Activated naive CD8-positive, alpha-beta T cell treated with anti-CD3 and anti-CD28 coated beads, Interleukin-2, amount 10 ng/mL, durations not matched to agents 7 days and 5 days (primary cell): ENCODE measurements at places on chromosomes 4 and X. TPM values are rescaled to one million over a fixed set of nuclear protein-coding genes. Genes with fewer than 3 reads are reported as not detected.

DNA sequence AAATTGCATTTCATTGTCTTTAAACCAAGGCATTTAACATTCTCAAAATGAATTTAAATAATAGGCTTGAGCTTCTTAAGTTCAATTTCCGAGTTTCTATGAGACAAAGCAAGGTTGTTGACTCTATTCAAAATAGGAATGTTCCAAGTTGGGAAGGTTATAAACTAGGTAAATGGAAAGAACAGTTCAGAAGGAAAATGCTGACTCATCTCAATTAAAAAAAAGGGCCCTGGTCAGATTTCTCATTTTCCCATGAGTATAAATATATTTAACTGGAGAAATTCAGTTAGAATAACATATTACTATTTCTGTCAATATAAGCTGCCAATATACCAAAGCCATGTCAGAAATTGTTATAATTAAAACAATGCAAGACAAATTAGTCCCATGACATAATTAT, 113.8 kb downstream of the ATP8A1 start:
- DNase-seq, result no peak

DNA sequence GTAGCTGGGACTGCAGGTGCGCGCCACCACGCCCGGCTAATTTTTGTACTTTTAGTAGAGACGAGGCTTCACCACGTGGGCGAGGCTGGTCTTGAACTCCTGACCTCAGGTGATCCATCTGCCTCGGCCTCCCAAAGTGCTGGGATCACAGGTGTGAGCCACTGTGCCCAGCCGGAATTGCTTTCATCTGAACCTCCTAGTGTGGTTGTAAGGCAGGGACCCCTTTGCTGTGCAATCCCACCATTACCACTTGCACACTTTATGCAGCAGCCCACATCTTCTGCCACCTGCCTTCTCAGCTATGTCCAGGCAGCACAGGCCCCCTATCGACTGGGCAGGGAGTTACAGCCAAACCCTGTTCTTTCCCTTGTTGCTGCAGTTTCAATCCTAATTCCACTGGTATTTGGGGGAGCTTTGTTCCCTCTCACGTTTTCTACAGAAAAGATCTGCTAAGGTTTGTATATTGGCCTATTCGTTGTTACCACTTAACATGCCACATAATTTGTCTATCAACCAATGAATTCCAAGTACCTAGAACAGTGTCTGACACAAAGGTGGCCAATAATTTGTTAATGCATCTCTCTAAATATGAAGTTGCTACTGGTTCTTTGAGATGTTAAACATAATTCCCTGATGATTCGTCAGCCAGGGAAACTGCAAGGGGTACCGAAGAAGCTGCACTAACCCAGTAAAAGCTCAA, 6.5 kb downstream of the RPL39 start:
- DNase-seq, result peak; percentile 40

- DNase-seq, result no peak
Measured at GRCh38 chr4:7244331-7244665, 52.0 kb downstream of the SORCS2 start.

GRCh38 chrX:2342281-2342688, 158.5 kb downstream of the DHRSX start:
- no peak for DNase-seq

Gene TMEM271
- total RNA-seq, result not detected

Gene CSAG2
- total RNA-seq, result not detected

Gene MAGED4B
- 3.2 TPM for total RNA-seq

Gene TRIM61
- 2.9 TPM for total RNA-seq
